ENCODE measurements at places on chromosomes 12 and 14.
A peak's percentile ranks its signal among the peaks of the same experiment; 100 is the strongest.

DNA sequence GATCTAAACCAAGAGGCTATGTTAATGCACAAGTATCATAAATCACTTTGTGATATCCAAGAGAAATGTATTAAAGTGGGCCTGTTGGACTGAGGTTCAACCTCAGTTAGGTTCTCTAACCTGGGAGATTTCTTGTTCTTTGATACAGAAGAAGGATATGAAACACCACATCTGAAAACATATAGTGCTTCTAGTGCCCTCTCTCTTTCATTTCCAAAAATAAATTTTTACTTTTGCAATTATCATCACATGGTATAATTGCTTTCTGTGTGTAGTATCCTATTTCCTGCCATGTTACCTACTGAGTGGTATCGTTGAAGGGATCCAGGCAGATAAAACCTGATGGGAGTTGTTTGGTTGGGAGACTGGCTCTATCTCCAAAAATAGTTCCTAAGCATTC, 264.9 kb downstream of the CCER1 start:
- no peak for DNase-seq

GRCh38 chr14:93994919-93995682, 2.0 kb upstream of the CCDC197 start:
- peak; percentile 21 for DNase-seq

DNA sequence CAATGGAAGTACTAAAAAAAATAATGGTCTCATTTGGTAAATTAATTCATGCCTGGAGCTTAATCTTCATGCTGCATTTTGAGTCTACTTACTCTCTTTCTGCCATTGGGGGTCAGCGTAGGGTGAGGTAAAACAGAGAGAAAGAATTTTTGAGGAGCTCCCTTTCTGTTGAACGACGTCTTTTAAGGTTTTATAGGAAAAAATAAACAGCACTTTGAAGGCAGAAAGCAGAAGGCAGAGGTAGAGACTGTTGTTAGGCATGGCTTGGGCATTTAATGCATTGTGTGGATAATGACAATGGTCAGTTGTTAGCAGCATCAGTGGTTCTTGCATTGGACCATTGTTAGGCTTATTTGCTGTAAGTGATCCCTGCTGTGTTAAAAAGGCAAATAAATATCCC, 557.2 kb upstream of the STXBP6 start:
- DNase-seq, result no peak

DNA sequence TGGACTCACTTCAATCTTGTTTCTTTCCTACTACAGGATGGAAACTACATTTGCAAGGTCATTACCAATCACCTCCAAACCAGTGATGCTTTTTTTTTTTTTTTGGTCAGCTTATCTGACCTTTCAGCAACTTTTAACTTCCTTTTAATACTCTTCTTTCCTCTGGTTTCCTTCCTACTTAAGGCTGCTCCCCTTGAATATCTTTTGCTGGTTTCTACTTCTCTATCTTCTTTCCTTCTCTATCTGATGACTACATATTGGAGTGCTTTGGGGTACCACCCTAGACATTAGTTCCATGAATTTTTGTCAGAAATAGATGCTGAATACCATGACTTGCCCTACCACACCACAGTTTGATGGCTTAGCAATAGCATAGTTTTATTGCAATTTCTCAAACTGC, 197.7 kb upstream of the DDHD1 start:
- DNase-seq, result no peak

DNA sequence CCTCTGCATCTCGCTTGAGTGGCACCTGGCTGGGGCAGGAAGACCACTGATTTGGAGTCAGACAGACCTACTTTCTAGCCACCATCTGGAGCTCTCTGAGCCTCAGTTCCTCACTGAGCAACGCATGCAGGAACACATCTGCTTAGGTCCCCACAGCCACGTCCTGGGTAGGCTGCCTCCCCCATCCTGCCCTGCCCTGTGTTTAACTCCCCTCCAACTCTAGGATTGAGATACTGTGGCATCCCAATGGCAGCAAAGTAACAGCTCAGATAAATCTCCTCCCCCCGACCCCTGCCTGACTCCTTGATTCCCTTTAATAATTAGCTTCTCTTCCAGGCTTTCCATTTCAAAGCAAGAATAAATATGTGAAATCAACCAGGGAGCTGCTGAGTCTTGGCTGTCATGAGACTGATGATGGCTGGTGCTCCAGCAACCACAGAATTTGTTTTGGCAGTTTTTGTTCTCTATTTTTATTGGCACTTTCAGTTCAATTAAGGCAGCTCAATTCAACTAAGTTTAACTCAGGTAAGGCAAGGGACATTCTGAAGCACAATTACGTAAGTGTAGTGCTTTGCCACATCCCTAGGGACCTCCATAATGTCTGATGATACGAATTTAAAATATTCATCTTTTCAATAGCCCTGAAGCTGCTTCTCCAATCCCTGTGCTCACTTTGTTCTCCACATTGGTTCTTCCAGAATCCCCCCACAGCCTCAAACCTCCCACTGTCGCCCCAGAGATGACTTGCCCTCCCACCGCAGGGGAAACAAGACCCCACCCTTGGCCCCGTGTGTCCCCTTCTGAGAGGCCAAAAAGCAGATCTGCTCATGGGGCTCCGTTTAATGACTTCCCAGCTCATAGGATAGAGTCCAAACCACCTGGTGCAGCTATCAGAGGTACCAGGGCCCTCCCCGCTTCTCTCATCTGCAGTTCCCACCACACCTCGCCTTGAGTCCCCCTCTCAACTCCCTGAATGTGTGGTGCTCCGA, 58.2 kb downstream of the ESR2 start:
- DNase-seq, result no peak

- DNase-seq, result no peak
Observed at GRCh38 chr14:56474419-56475022, 105.1 kb upstream of the TMEM260 start.

- no peak for DNase-seq
Observed at GRCh38 chr14:56817396-56817921, 7.2 kb upstream of the OTX2 start.

- peak; percentile 53 for DNase-seq
Observed at GRCh38 chr12:12717586-12718380, 615 bp downstream of the CDKN1B start.

DNA sequence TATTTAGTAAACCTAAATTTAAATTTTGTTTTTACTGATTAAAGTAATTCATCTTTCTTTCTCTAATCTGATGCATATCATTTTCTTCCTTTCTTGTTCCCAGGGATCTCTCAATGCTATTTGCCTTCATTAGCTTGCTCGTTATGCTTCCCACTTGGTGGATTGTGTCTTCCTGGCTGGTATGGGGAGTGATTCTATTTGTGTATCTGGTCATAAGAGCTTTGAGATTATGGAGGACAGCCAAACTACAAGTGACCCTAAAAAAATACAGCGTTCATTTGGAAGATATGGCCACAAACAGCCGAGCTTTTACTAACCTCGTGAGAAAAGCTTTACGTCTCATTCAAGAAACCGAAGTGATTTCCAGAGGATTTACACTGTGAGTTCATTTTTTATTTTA, 48.6 kb downstream of the VEZT start:
- DNase-seq, result no peak

DNA sequence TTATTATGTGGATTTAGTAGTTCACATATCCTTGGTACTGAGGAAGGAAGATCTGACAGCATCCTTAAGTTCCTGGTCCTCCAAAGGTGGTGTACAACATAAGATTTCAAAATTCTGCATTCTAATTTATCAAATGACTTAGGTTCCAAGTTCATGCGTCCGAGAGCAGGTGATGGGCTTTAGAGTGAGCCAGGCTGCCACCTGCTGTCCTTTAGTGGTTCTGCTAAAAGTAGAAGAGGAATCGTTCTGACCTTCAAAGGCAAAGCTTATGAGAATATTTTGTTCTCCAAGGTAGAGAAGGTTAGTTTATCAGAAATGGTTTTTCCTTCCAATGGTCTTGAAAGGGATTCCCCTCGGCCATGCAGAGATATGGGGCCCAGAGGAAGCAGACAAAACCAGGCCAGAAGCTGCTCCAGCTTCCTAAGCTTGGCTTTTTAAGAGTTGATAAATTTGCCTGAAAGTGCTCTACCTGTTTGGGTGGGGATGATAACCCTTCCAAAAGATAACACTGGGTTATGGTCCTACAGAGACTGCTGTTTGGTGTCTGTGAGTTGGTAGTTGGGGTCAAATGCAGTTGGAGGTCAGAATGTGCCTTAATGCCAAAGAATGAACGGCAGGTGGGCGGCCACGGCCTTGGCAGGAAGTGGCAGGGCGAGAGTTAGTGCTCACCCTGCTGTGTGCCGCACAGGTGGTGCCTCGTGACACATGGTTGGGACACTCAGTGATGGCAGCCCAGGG, 29.1 kb upstream of the LRTM2 start:
- DNase-seq, result peak; percentile 88

DNA sequence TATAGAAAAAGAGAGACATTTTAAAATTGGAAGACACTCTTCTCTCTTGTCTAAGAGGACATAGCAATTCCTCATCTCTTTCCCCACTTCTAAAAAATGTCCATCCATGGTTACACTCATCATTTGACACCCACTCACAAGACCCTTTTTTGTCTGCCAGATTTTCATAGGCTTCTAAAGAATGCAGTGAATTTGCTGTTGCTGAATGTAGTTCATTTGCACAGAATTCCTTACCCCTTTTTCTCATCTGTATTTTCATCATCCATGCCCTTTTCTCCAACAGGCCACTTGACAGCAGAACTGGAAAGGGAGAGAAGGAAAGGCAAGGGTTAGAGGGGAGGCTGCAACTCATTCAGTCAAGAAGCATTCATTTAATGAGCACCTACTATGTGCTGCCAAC, 128.0 kb downstream of the NUAK1 start:
- no peak for DNase-seq

DNA sequence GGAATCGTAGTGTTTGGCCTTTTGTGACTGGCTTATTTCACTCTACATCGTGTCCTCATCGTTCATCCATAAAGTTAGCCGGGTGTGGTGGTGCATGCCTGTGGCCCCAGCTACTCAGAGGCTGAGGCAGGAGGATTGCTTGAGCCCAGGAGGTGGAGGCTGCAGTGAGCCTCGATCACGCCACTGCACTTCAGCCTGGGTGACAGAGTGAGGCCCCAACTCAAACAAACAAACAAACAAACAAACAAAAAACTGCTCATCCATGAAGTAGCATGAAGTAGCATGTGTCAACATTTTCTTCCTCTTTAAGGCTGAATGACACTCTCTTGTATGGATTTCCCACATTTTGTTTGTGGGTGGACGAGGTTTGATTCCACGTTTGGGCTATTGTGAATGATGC, 44.0 kb upstream of the MEG3 start:
- DNase-seq, result no peak

DNA sequence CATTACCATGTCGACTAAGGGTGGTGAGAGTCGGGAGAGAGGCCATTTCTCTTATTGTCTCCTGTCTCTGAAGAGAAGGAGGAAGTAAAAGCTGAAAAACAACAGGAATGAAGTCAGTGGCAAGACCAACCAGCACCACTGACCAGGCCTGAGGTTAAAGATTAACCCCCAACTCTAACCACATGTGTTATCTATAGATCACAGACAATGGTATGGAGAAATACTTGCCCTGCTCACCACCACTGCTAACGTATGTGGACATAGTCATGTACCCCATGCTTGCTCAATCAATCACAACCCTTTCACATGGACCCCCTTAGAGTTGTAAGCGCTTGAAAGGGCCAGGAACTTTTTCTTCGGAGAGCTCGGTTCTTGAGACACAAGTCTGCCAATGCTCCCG, 690.9 kb upstream of the LMO3 start:
- no peak for DNase-seq

GRCh38 chr14:104317975-104318557, 179.7 kb downstream of the KIF26A start:
- no peak for DNase-seq

DNA sequence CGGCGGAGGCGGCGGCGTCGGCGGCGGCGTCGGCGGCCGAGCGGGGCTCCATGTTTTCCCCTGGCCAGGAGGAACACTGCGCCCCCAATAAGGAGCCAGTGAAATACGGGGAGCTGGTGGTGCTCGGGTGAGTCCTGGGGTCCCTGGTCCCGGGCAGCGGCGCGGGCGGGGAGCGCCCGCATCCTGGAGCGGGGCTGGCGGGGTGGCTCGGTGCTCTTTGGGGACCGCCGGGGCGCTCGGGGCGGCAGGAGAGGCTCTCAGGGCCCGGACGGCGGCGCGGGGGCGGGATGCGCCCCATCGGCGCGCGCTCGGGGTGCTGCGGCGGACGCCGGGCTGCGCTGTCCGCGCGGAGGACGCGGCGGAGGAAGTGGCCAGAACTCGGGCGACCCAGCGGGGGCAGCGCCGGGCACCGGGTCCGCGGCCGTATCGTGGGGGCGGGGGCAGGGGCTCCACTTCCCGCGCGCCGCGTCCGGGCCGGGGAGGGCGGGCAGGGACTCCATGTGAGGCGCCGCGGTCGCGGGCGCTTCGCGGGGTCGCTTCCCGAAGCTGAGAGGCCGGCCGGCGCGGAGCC, 485 bp downstream of the PELI2 start:
- peak; percentile 43 for DNase-seq

DNA sequence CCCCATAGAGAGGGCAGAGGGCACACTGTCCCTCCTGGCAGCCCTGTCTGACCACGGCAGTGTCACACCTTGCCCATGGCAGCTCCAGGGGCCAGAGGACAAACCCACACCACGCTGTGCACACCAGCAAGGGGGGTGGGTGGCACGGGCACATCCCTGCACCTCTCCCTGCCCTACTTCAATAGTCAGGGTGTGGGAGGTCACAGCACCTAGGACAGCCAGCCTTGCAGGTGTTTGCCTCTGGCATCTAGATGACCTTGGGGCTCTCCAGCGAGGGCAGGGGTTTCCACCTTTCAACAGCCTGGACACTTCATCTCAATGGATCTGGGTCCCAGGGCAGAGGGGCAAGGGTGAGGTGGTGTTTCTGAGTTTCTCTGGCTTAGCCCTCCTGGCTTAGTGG, 69.2 kb downstream of the LGMN start:
- DNase-seq, result no peak

- no peak for DNase-seq
Observed at GRCh38 chr12:20199780-20200179, 168.6 kb upstream of the PDE3A start.

GRCh38 chr14:25053585-25053984, 3.6 kb upstream of the STXBP6 start:
- no peak for DNase-seq

GRCh38 chr14:45559626-45560025, 306.6 kb upstream of the MIS18BP1 start:
- no peak for DNase-seq

GRCh38 chr12:70243510-70244371, 508 bp downstream of the CNOT2 start:
- peak; percentile 77 for DNase-seq

DNA sequence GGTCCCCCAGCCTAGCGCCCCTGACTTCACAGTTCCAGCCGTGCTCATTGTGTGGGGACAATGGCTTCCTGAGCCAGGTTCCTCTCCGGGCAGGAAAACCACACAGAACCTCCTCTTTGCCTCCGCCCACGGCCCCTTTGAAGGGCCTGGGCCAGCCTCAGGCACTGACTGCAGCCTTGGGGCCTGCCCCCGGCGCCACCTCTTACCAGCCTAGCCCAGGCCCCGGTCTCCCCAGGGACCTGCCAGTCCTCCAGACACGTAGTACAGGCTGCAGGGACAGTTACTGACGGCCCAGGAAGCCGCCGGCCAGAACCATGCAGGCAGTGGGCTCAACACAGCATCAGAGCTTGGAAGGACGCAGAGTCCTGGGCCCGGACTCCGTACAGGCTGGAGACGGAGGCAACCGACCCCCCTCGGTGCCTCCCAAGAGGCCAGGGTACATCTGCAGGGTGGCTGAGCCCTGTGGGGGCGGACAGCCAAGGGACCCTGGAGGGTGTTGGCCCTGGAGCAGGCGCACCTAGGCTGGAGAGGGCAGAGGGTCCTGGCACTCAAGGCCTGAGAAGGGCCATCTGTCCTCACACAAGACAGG, 20.9 kb upstream of the NUDT14 start:
- DNase-seq, result no peak
